ENCODE measurements at places on chromosomes 2 and 18.

GRCh38 chr2:75709297-75709696 lies 1.4 kb downstream of the GCFC2 start:
- DNase-seq, result no peak

DNA sequence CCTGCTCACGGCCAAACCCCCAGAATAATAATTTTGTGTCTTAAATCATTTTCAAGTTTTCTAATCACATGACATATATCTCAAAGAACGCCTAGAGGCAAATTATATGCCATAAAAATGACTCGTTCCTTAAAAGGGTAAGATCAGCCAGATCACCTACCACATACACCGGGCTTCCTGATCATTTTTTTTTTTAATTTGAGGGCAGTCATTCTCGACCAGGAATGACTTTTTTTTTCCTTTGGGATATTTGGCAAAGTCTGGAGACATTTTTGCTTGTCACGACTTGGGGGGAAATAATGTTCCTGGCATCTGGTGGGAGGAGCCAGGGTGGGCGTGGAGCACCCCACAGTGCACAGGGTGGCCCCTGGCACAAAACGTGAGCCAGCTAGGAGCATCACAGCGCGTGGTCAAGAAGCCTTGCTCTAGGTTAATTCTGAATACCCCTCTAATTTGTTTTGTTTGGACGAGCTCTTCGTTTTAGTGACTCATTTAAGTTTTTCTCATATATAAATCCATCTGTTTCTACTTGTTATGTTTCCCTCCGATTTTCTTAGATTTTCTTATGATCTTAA lies 94.9 kb downstream of the TWIST2 start:
- no peak for DNase-seq

DNA sequence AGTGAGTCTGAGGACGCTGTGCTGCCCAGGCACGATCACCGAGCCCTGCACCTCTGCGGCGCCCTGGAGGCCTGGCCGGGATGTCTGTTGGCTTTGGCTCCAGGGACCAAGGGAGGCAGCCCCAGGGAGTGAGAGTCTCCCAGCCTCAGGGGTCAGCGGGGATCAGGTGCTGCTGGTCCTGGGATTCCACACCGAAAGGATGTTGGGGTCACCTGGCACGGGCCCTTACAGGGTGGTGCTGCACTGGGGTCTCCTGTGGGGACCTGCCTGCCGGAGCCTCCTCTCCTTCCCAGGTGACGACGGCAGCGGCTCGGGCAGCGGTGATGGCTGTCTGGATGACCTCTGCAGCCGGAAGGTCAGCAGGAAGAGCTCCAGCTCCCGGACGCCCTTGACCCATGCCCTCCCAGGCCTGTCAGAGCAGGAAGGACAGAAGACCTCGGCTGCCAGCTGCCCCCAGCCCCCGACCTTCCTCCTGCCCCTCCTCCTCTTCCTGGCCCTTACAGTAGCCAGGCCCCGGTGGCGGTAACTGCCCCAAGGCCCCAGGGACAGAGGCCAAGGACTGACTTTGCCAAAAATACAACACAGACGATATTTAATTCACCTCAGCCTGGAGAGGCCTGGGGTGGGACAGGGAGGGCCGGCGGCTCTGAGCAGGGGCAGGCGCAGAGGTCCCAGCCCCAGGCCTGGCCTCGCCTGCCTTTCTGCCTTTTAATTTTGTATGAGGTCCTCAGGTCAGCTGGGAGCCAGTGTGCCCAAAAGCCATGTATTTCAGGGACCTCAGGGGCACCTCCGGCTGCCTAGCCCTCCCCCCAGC lies 30.5 kb downstream of the GPC1 start:
- DNase-seq, result peak; percentile 22

DNA sequence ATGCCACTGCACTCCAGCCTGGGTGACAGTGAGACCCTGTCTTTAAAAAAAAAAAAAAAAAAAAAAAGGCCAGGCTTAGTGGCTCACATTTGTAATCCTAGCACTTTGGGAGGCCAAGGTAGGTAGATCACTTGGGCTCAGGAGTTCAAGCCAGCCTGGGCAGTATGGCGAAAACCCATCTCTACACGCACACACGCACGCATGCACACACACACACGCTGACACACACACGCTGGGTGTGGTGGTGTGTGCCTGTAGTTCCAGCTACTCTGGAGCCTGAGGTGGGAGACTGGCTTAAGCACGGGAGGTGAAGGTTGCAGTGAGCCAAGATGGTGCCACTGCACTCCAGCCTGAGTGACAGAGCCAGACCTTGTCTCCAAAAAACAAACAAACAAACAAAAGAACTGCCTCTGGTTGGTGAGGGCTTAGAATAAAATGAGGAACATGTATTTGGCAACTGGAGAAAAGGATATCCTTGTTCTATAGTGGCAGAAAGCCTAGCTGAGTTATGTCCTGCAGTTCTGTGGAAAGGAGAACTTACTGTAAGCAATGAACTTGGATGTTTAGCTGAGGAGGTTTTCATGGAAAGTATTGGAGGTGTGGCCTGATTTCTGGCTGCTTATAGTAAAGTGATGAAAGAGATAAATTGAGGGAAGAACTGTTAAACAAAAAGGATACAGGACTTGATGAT lies 34.0 kb downstream of the HAT1 start:
- DNase-seq, result no peak

DNA sequence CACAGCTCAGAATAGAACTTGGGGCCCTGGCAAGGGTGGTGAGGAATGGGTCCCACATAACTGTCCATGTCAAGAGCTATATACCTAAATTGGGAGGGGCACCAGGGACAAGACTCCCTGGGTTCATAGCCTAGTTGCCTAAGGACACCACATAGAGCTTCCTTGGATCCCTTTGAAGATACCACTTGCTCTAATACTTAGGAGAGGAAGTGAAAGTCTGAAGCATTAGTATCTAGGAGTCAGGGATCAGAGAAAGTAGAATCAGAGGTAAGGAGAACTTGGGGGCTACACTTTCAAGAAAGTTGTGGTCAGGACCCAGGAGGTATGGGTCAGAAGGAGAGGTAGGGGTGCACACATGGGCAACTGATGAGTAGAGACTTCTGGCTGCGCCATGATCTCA lies 318.2 kb upstream of the SLC39A10 start:
- no peak for DNase-seq
